Kidney epithelial cell (primary cell): ENCODE measurements at places on chromosomes 7 and 10. TPM values are rescaled to one million over a fixed set of nuclear protein-coding genes. Genes with fewer than 3 reads are reported as not detected.

DNA sequence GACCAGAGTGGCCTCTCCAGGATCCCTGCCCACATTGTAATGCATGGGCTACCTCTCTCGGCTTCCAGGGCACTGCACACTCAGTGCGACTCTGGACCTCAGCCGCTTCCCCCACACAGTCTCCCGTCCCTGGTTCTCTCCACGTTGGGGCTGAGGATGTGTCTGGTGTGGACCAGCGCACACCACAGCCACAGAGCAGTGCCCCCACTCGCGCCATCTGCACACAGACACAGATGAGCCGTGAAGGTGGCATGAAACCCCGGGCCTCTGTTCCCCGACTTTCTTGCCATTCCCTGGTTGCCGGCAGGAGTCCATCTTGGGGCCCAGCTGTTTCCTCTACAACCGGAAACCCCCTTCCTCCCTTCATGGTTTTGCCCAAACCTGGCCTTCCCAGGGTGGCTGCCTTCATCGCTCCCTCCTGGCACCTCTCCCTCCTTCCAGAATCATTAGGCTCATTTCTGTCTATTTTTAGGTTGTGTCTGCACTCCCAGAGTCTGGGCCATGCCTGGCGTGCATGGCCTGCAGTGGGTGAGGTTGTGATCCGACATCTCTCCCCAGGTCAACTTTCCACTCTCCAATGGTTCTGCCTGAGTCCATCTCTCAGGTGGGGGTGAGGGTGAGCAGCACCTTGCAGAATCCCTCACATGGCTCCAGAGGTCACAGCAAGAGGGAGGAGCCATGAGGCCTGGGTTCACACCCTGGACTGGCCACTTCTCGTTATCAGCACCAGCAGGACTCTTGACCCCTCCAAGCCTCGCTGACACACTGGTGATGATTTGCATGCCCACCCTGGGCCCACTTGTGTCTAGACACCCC is 10.1 kb downstream of the RASGEF1A start:
- no peak for DNase-seq

- no peak for DNase-seq
Measured at GRCh38 chr10:77532068-77532467, 105.5 kb downstream of the KCNMA1 start.

- no peak for DNase-seq
Measured at GRCh38 chr7:44112231-44112996, 8.3 kb downstream of the AEBP1 start.

UBE2H gene
- total RNA-seq, result 127 and 133 TPM in 2 replicates

SNCG gene
- 0.21 TPM in 1 of 2 replicates, not detected in the other for total RNA-seq

DNA sequence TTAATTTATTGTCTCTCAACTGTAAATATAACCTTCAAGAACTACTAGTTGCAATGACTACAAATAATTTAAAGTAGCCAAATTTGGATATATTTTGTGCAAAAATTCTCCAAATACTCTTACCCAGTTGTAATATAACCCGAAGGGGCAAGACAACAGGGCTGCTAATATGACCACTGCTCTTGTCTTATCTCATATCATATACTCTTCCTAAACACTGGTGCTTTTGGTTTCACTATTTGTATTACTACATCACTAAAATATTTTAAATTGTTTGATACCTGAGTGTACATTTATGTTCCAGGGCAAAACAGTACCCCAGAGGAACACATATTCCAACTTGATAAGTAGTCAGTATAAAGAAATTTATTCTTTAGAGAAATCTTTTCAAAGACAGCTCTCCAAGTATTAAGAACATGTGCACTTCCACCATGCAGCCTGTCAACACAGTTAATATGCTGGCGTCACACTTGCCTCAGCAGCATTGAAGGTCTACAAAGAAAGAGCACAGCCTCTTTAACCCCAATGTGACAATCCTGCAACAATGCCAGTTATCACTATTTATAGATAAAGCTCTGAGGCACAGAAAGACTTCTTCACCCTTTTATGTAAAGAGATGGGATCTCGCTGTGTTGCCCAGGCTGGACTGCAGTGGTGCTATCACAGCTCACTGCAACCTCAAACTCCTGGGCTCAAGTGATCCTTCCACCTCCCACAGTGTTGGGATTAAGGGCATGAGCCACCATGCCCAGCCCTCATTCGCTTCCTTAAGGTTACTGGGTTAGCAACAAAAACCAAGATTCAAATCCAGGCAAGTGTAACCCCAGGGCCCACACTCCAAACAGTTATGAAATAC is 37.8 kb downstream of the RHEB start:
- no peak for DNase-seq

DNA sequence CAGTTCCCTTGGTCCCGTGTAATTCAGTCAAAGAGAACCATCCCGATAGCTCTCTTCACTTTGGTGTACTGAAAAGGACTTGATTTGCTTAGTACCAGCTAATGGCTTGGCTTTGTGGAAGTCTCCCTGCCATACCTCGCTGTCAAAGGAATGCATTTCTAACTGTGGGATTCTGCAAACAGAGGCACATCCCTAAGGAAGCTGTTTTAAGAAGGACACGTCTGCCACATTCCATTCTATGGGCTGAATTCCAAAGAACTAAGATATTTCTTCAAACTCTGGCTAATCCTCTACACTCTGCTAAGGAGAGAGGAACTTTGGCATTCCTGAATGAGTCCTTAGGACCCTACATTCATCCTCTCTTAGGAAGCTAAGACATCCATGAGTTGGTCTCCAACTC is 327.9 kb downstream of the SFMBT2 start:
- DNase-seq, result no peak

PCDH15 gene
- total RNA-seq, result not detected in 2 replicates
